Activated CD8-positive, alpha-beta memory T cell treated with anti-CD3 and anti-CD28 coated beads, Interleukin-2, amount 10 ng/mL, durations not matched to agents 7 days and 5 days (primary cell): ENCODE measurements at places on chromosomes 11 and 22. TPM values are rescaled to one million over a fixed set of nuclear protein-coding genes. Genes with fewer than 3 reads are reported as not detected.

GRCh38 chr22:29016067-29016938 lies 45.3 kb downstream of the C22orf31 start:
- H3K36me3 ChIP-seq, result no peaks in the 10 kb centered on the region
- H3K4me3 ChIP-seq, result no peak overlapping the region
- no peak for DNase-seq

MS4A6E gene
- not detected for total RNA-seq

INSC gene
- total RNA-seq, result 0.49 TPM

DNA sequence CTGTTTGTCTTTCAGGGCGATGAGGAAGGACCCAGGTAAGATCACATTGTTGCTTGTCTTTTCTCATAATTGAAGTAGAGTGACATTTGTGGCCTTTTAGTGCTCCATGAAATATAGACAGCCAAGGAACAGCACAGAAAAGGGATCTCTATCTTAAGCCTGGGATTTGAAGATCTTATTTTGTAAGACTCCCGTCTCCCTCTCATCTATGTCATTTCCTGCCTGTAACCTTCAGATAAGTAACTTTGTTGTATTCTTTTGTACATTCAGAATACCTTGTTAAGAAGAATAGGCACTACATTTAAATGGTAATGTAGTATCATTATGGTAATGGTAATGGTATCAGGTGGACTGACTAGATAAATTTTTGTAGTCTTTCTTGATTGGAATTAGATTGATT lies 72.8 kb downstream of the TRIM44 start:
- peaks cover 28% of the 10 kb centered on the region for H3K36me3 ChIP-seq
- no peak for DNase-seq
- no peak overlapping the region for H3K4me3 ChIP-seq

DNA sequence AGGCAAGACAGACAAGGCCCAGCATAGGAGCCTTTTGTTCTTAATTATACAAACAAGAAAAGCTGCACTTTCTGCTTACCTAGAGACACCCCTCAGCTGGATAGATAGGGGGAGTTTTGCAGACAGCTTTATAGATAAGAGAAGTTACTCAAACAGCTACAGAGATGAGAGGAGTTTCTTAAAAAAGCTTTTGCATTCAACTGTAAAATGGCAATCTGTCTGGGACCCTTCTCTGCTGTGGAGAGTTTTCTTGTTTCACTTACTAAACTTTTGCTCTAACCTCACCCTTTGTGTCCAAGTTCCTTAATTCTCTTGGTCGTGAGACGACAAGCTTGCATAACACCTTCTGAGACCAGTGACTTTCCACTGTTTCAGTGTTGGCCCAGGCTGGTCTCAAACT lies 103.8 kb upstream of the CHORDC1 start:
- no peaks in the 10 kb centered on the region for H3K4me1 ChIP-seq
- H3K36me3 ChIP-seq, result no peaks in the 10 kb centered on the region
- no peak overlapping the region for H3K4me3 ChIP-seq
- H3K27ac ChIP-seq, result no peak overlapping the region
- no peaks in the 10 kb centered on the region for H3K27me3 ChIP-seq

- DNase-seq, result no peak
- H3K27ac ChIP-seq, result no peak overlapping the region
- peaks cover 6% of the 10 kb centered on the region for H3K4me1 ChIP-seq
- no peaks in the 10 kb centered on the region for H3K36me3 ChIP-seq
Measured at GRCh38 chr11:79017811-79018210, 423.0 kb downstream of the TENM4 start.

- H3K4me1 ChIP-seq, result peaks cover 10% of the 10 kb centered on the region
- DNase-seq, result no peak
- H3K36me3 ChIP-seq, result no peaks in the 10 kb centered on the region
- no peak overlapping the region for H3K27ac ChIP-seq
- H3K27me3 ChIP-seq, result peaks cover 28% of the 10 kb centered on the region
- no peak overlapping the region for H3K4me3 ChIP-seq
Measured at GRCh38 chr22:35840302-35840739, 122.6 kb downstream of the APOL5 start.

RTN4RL2 gene
- total RNA-seq, result not detected

- H3K27me3 ChIP-seq, result no peaks in the 10 kb centered on the region
- no peaks in the 10 kb centered on the region for H3K36me3 ChIP-seq
- no peak for DNase-seq
Measured at GRCh38 chr11:47131136-47131535, 45.5 kb downstream of the ARFGAP2 start.

KCNQ1OT1 gene
- 0.33 TPM for total RNA-seq

GAB4 gene
- not detected for total RNA-seq

GRCh38 chr11:87116185-87116584 lies 78.5 kb downstream of the TMEM135 start:
- peaks cover 8% of the 10 kb centered on the region for H3K36me3 ChIP-seq
- H3K27ac ChIP-seq, result no peak overlapping the region
- DNase-seq, result no peak
- H3K4me1 ChIP-seq, result no peaks in the 10 kb centered on the region
- no peak overlapping the region for H3K4me3 ChIP-seq
- H3K27me3 ChIP-seq, result no peaks in the 10 kb centered on the region

DNA sequence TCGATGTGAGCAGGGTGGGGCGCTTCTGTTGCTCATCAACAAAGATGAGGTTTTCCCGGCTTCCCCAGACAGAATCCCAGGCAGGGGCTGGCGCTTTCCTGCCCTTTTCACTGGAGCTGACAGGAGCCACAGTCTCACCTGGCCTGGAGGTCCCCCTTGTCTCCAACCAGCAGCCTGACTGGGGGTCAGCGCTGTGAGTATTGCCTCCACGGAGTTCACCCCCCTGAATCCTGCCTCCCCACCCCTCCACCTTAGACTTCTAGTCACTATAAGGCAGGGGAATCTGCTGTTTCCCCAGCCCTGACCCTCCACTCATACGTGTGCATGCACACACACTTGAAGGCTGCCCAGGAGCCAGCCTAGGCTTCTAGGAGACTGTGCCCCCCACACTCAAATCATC lies 58.8 kb upstream of the LYVE1 start:
- H3K27ac ChIP-seq, result no peak overlapping the region
- DNase-seq, result peak; percentile 22
- H3K27me3 ChIP-seq, result peaks cover 5% of the 10 kb centered on the region

GRCh38 chr11:130561441-130561881 lies 113.0 kb downstream of the ADAMTS15 start:
- H3K27me3 ChIP-seq, result no peaks in the 10 kb centered on the region
- DNase-seq, result no peak
- no peak overlapping the region for H3K27ac ChIP-seq

DNA sequence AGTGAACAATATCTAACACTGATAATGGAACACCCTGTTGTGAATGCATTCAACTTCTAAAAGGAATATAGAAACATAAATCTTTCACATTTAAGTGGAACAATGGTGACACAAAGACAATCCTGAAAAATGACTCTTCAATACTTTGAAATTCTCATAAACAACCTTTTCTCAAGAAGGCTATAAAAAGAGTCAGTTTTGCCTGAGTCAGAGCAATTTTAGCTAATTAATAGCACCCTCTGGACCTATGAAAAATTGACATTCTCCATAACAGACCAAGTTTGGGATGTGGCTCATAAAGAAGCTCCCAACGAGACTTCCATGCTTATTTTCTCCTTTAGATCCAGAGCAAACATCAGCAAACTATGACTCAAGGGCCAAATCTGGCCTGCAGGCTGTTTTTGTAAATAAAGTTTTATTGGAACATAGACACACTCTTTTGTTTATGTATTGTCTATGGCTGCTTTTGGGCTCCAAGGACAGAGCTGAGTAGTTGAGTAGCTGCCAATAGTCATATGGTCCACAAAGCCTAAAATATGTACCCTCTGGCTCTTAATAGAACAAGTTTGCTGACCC lies 108.0 kb downstream of the MAML2 start:
- H3K4me1 ChIP-seq, result peaks cover 47% of the 10 kb centered on the region
- peaks cover 19% of the 10 kb centered on the region for H3K36me3 ChIP-seq
- H3K4me3 ChIP-seq, result peak overlapping the region; percentile 62
- no peak for DNase-seq
- H3K27ac ChIP-seq, result peak overlapping the region; percentile 91
- H3K27me3 ChIP-seq, result no peaks in the 10 kb centered on the region

GPHA2 gene
- not detected for total RNA-seq

DNA sequence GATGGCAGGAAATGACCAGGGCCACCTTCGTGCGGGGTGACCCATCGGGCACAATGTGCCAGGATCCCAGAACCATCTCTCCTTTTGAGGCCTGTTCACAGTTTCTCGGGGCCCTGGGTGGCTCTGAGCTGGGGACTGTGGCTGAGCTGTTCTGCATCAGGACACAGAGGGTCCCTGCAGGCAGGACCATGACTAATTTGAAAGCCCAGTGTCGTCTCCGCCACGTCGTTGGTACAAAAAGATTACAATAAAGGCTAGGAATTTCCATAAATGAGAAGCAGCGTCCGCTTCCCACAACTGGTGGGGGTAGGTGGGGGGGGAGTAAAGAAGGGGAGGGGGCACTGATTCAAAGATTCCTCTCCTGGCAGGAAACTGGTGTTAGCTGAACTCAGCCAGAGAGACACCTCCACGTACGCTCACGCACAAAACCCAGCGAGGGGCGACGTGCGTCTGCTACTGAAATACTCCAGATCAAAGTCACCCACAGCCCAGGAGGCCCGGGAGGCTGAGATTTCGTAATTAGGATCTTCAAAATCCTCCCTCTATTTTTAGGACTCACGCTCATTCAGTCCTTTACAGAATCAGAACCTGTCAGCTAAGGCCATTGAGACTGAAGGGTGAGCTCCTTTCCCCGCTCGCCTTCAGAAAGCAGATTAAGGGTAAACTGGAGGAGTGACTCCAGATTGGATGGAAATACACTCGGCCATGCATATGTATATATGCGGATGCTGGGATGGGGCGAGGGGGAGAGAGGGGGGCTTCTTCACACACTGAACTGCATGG lies 11.0 kb downstream of the MN1 start:
- no peak overlapping the region for H3K27ac ChIP-seq
- H3K4me3 ChIP-seq, result no peak overlapping the region

- DNase-seq, result no peak
- H3K27me3 ChIP-seq, result no peaks in the 10 kb centered on the region
- no peak overlapping the region for H3K4me3 ChIP-seq
- peaks cover 14% of the 10 kb centered on the region for H3K36me3 ChIP-seq
- H3K4me1 ChIP-seq, result peaks cover 8% of the 10 kb centered on the region
Measured at GRCh38 chr11:96001037-96001436, 77.1 kb upstream of the MTMR2 start.

PDE2A gene
- total RNA-seq, result 0.75 TPM

DNA sequence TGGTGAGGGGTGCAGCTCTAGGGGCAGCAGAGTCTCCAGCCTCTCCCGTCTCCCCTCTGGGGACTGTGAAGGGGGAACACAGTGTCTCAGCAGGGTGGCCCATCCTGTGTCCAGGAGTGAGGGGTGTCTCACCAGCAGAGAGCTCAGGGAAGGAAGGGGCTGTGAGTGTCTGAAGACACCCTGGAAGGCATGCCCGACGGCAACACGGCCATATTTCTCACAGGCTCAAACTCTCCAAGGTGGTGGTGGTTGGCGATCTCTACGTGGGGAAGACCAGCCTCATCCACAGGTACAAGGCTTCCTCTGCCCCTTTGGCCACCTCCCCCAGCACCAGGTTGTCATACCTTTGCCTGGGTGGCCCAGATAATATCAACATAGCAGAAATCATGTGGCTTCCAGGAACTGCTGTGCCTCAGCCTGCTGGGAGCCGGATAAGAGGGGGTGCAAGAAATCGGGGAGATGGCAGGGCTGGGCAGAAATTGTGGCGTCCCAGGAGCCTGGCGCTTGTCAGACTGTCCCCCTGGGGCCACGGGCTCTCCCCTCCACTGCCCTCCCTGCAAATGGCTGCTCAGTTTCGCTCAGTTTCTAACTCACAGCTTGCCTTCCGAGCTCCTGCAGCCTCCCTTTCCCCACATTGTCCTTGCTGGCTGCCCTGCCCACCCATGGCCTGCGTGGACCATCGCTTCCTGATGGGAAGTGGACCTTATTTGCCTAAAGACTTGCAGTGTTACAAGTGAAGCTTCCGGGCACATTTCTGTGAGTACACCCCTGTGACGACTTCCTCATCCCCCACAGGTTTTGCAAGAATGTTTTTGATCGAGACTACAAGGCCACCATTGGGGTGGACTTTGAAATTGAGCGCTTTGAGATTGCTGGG lies 7.2 kb downstream of the RAB36 start:
- peak overlapping the region; percentile 38 for H3K27ac ChIP-seq
- H3K4me3 ChIP-seq, result no peak overlapping the region

DNA sequence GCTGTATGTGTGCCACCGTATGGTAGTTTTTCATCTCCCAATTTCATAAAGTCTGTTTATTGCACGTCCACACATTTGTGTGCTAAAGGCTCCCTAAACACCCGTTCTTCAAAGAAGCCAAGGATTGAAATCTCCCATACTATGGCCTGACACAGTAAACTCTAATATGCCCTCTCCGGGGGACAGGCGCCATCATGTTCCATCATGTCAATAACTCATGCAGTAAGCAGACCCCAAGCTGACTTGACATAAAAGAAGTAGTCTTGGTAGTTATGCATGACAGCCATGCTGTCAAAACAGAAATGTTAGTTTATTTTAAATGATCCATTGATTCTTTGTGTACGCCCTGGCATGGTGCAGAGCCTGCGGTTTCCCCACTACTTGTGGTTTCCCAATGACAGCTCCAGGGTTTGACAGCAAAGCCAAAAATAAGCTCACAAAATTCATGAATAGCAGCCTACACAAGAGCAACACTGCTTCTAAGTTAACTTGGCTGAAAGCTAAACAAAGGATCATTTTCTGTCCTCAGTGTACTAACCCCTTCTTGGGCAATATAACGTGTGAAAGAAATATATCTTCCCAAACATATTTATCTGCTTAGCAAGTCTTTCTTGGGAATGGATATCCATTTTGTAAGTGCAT lies 56.5 kb upstream of the CABP7 start:
- no peak overlapping the region for H3K27ac ChIP-seq
- H3K4me1 ChIP-seq, result peaks cover 6% of the 10 kb centered on the region
- peaks cover 7% of the 10 kb centered on the region for H3K36me3 ChIP-seq
- H3K27me3 ChIP-seq, result no peaks in the 10 kb centered on the region
- no peak overlapping the region for H3K4me3 ChIP-seq
- DNase-seq, result no peak

DNA sequence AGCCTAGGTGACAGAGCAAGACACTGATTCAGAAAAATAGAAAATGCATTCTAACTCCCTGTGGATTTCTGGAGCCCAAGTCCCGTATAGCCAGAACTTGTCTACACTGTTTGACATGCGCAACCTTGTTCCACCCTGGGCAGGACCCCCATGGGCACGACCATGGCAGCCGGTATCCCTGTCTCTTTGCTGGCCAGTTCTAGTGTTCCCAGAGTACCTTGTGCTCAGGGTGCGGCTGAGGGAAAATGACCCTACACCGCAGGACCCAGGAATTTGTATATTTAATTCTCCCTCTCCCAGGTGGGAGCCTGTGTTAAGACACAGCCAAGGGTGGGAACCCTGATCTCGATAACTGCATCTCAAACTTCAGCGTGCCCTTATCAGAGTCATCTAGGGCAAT lies 36.7 kb upstream of the RIC3 start:
- no peak for DNase-seq
- no peaks in the 10 kb centered on the region for H3K36me3 ChIP-seq
- H3K27ac ChIP-seq, result no peak overlapping the region
- peaks cover 27% of the 10 kb centered on the region for H3K27me3 ChIP-seq
- H3K4me3 ChIP-seq, result no peak overlapping the region
- no peaks in the 10 kb centered on the region for H3K4me1 ChIP-seq

FERMT3 gene
- total RNA-seq, result 210 TPM
